ENCODE measurements at places on chromosomes 6 and 20.

GRCh38 chr20:19695081-19695480, 63.0 kb upstream of the RIN2 start:
- DNase-seq, result no peak

DNA sequence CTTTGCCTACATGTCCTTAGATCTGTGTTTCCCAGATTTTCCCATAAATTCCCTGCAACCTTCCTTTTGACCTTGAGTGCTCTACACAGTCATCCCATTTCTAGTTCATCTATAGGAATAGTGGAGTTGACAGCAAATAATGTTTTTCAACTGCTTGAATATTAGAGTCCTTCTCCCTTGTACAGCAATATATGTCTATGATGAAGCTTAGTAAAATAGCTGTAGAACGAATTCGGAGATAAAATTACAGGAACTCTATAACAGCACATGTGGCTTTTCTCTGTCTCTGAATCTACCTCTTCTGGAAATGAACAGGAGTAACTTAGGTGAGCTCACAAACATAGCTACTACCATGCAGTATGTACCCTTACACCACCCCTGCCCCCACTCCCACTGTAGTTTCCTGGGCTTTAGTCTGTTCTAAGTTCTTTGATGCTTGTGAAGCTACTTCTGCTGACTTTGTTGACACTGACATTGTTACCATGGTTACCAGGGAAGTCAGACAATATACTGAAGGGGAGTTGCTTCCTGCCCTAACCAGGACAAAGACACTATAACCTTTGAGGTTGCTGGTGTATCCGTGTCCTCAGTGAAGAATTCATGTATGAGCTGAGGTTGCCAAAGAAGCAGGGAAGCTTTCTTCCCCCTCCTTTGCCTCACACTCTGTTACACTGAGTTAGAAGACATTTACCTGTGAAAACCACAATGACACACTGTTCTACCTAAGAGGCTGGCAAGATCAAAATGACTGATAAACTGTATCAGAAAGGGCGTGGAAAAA, 35.8 kb upstream of the SHLD1 start:
- no peak for DNase-seq

- peak; percentile 39 for DNase-seq
Observed at GRCh38 chr20:36367907-36368799, 62.0 kb downstream of the DLGAP4 start.

DNA sequence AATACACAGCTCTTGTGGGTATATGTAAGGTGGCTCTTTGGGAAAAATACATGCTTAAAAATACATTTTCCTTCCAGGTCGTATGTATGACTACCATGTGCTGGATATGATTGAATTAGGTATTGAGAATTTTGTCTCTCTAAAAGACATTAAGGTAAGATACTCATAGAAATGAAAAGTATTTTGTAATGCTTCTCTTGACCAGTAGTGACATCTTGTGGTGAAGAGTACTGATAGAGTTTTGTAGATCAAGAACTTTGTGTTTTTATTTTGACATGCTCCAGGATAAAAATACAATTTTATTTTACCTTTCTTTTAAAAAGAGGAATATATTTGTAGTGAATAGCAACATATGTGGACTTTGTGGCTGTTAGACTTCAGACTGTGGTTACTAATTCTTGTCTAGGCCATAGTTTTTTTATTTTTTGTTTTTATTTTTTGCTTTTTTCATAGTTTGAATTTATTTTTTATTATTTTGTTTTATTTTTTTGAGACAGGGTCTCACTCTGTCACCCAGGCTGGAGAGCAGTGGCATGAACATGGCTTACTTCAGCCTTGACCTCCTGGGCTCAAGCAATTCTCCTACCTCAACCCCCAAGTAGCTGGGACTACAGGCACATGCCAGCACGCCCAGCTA, 17.9 kb downstream of the RPF2 start:
- peak; percentile 40 for DNase-seq

GRCh38 chr20:48006036-48006833, 221.0 kb upstream of the SULF2 start:
- DNase-seq, result no peak

DNA sequence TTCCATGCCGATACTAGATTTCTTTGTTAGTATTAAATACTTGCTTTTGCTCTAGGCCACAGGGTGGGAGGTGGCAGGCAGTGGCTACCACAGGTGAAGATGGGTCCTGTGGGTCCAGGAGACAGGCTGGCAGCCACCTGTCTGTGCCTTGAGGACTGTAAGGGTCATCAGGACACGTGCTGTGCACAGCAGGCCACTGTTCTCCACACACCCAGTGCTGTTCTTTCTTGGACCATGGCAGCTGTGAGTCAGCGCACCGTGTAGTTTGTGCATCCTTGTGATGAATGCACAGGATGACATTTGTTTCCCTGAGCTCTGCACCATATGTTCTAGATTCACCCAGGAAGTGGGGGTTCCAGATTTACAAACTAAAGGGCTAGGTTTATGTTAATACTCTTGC, 317.0 kb downstream of the ZFAND3 start:
- DNase-seq, result peak; percentile 18

DNA sequence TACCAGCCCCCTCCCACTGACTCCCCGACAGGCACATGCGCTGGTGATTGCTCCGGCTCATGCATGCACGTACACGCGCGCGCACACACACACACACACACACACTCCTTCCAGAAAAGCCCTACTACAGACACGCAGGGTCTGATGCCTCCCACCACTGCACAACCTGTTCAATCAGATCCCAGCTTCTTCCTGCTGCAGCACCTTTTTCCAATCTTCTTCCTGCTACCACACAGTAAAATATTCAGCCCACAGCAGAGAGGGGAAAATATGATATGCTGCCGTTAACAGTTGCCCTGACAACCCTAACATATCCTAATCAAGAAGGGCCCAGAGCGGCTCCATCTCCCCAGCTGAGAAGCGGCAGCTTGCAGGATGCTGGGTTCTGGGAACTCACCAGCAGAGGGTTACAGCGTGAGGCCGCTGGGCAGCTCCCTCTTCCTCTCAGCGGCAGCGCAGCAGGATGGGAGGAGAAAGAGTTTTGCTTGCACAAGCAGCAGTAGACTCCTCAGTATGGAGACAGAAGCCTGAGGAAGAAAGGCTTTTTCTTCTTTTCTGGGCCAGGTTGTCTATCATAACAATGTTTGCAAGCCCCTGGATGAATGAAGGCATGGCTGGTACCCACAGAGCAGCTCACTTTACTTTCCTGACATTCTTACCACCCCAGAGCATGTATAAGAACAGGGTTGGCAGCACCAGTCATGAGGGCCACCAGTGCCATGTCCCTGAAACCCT, 23.9 kb downstream of the MAP7 start:
- peak; percentile 89 for DNase-seq

GRCh38 chr6:108550256-108550655, 10.5 kb upstream of the FOXO3 start:
- no peak for DNase-seq

GRCh38 chr6:35368038-35368887, 25.9 kb downstream of the PPARD start:
- no peak for DNase-seq

GRCh38 chr6:141097471-141097870, 1035.3 kb upstream of the GJE1 start:
- DNase-seq, result no peak

- DNase-seq, result no peak
Observed at GRCh38 chr6:79669766-79670165, 38.6 kb downstream of the SH3BGRL2 start.

DNA sequence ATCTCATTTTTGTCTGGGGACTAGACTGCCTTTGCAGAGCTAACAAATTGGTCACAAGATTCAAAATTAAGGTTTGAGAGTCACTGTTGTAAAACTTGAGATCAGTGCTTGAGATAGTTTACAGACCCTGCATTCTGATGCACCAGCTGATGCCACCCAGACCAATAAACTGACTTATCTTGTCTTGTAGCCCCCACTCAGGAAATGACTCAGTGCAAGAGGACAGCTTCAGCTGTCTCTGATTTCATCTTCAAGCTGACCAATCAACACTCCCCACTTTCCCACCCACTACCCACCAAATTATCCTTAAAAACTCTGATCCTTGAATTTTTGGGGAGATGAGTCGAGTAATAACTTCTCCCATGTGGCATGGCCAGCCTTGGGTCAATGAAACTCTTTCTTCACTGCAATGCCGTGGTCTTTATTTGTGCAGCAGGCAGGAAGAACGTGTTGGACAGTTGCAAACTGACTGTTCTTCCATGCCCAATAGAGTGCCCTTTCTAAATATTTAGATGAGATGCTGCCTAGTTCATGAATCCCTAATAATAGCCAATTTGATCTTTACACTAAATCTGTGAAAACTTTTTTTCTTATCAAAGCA, 48.3 kb upstream of the PROKR2 start:
- DNase-seq, result no peak

DNA sequence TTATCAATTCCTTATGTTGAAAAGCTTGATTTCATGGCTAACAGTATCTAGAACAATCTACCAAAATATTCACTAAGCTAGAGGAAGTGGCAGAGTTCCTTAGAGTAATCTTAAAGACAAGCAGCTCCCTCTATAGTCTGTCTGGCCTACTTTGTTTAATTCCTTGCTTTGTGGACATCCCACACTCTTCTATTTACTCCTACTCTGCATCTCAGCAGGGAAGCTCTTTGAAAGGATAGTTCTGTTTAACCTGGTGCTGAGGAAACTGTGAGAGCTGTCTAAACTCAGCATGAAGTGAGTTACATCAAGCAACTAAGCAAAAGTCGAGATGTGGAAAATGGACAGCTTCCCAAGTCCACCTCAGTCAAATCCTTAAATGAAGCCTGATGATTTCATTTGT, 4.3 kb downstream of the REV3L start:
- DNase-seq, result peak; percentile 57

- DNase-seq, result peak; percentile 91
Observed at GRCh38 chr20:25076731-25077609, 5.0 kb downstream of the VSX1 start.

- DNase-seq, result no peak
Observed at GRCh38 chr6:48087448-48087847, 23.5 kb downstream of the PTCHD4 start.

GRCh38 chr20:19067986-19068385, 144.5 kb upstream of the SLC24A3 start:
- DNase-seq, result no peak

DNA sequence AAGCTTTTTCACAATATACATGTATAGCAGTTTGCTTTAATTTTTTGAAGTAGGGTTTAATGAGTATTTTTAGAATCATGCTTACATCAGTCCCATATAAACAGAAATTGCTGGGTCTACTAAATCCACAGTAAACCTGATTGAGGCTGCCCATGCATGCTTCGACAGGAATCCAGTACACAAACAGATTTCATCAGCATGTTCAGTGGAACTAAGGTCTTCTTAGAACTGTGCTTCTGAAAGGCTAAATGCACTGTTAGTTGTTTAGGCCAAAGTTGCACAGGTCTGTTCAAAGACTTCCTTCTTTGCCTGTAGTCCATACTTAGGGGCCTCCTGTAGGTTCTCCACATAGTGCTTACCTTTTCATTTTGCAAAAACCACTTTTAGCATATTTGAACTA, 42.5 kb upstream of the THBS2 start:
- DNase-seq, result no peak

GRCh38 chr6:150857945-150858308, 7.6 kb upstream of the MTHFD1L start:
- DNase-seq, result no peak

DNA sequence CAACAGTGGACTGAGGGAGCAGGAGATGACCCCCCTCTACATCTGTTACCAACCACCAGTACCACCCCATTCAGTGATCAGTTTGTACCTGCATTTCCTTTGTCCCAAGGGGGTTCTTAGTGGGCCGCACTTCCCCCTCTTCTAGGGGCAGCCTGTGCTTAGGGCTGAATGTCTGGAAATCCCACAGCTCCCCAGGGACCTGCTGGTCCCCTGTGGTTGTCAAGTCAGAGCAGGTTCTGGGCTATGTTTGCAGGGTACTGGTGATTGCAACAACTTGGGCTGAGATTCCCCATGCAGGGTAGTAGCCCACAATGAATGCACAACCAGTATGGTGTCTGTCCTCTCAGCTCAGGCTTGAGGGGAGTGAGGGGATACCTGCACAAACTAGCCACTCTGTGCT, 39.7 kb upstream of the COL10A1 start:
- DNase-seq, result no peak

GRCh38 chr6:127341471-127342202, 1.8 kb downstream of the ECHDC1 start:
- DNase-seq, result no peak

GRCh38 chr6:137390334-137390733, 103.9 kb downstream of the OLIG3 start:
- no peak for DNase-seq

DNA sequence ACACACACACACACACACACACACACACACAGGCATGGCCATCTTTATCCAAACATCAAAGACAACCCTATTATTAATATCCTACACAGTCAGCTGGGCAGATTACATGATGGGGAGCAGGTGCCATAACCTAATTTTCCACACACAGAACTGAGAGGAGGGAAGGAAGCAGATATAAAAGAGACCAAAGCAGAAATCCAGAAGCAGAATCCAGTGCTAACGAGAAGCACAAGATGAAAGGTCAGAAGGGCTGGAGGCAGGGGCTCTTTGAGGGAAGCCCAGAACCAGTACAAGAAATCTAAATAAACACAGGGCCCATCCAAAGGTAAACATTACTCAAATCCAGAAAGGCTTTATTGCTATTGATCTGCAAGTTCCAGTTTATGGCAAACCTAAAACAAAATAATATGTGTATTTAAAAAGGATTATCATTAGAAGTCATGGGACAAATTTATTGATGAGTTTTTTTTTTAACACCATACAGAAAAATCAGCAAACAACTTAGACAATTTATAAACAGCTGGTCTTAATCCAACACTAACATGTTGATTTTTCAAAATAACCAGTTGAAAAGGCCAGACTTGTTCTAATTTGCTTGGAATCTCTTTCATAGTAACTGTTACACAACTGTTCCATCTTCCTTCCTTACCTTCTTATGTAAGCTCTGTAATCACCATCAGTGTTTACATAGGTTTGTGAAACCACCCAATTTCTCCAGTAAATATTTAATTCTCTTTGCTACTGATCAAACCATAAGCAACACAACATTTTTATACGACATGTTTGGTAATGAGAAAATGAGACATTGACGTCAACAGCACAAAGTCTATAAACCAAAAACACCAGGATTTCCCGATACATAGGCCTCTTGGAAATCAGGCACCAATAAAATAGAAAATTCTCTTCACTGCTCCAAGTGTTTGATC, 34.2 kb downstream of the SLC23A2 start:
- DNase-seq, result peak; percentile 37

- no peak for DNase-seq
Observed at GRCh38 chr6:108565091-108565766, 4.5 kb downstream of the FOXO3 start.

DNA sequence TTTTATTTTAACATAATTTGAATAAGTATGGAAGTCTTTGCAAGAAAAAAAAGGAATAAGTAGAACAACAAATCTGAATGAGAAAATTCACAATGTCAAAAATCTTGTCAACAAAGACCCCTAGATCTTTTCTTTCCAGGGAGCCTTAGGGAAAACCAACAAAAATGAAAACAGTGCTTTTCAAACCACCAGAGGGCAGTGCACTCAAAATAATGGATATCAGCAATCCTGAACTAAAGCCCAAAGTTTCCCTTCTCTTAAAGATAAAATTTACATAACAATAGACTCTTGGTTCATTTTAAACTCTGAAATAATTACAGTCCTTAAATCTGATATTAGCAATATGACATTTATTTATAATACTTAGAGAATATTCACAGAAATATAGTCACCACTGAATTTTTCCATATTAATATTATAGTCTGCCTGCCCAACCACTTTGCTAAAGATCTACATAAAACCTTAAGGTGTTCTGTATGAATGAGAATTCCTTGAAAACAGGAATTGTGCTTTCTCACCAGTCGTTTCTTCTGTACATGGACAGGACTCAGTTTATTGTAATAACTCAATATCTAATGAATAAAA, 105.3 kb upstream of the BMP5 start:
- DNase-seq, result peak; percentile 62
